ENCODE measurements at places on chromosomes 4 and X.

DNA sequence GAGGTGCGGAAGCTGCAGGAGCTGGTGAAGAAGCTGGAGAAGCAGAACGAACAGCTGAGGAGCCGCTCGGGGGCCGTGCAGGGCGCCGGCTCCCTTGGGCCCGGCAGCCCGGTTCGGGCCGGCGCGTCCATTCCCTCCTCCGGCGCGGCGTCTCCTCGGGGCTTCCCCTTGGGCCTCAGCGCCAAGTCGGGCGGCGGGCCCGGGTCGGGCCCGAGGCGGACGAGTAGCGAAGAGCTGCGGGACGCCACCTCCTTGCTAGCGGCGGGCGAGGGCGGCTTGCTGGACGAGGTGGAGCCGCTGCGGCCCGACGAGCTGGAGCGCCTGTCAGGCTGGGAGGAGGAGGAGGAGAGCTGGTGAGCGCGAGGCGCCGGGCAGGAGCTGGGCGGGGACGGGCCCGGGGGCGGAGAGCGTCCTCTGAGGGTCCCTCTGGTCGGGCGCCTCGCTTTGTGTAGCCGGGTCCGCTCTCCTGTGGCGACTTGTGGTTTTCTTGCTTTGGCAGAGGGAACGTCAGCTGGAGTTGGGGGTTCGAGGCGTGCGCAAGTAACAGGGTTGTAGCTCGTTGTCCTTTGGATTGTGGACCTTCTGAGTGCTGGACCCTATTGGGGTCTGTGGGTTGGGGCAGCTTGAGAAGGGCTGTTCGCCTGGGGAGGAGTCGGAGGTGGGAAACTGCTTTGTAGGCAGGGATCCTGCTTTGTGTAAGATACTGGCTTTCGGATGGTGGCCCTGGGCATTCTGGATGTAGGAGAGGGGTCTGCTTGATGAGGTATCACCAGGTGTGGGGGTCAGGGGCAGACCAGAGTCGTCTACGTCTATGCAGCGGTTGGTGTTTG is 662 bp downstream of the SLAIN2 start:
- no peak for DNase-seq

GRCh38 chr4:172734555-172734954 is 434.1 kb upstream of the GALNT7 start:
- no peak for DNase-seq

- DNase-seq: no peak
Measured at GRCh38 chr4:76947369-76947768, 2.2 kb upstream of the SEPTIN11 start.

- DNase-seq: no peak
Measured at GRCh38 chr4:127055357-127055756, 577.4 kb upstream of the INTU start.

GRCh38 chrX:124415115-124415800 is 68.9 kb downstream of the SH2D1A start:
- DNase-seq: no peak

GRCh38 chr4:19278665-19279064 is 973.0 kb upstream of the SLIT2 start:
- no peak for DNase-seq

- DNase-seq: no peak
Measured at GRCh38 chr4:82786828-82787227, 11.8 kb downstream of the SCD5 start.

DNA sequence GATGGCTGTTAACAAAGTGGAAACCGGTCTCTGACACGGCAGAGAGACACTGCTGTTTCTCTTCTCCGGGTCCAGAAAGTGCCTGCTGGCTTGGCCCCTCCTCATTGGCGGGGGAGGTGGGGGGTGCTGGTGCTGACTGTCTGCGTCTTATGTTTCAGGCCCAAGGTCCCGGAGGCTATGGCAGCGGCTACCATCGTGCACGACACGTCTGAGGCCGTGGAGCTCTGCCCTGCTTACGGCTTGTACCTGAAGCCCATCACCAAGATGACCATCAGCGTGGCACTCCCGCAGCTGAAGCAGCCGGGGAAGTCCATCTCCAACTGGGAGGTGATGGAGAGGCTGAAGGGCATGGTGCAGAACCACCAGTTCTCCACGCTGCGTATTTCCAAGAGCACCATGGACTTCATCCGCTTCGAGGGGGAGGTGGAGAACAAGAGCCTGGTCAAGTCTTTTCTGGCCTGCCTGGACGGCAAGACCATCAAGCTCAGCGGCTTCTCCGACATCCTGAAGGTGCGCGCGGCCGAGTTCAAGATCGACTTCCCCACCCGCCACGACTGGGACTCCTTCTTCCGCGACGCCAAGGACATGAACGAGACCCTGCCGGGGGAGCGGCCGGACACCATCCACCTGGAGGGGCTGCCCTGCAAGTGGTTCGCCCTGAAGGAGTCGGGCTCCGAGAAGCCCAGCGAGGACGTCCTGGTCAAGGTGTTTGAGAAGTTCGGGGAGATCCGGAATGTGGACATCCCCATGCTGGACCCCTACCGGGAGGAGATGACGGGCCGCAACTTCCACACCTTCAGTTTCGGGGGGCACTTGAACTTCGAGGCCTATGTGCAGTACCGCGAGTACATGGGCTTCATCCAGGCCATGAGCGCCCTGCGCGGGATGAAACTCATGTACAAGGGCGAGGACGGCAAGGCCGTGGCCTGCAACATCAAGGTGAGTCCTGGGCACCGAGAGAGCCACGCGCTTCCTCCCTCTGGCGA is 2.2 kb downstream of the AKAP17A start:
- DNase-seq: no peak

GRCh38 chrX:126394681-126395080 is 157.9 kb downstream of the DCAF12L1 start:
- DNase-seq: no peak

DNA sequence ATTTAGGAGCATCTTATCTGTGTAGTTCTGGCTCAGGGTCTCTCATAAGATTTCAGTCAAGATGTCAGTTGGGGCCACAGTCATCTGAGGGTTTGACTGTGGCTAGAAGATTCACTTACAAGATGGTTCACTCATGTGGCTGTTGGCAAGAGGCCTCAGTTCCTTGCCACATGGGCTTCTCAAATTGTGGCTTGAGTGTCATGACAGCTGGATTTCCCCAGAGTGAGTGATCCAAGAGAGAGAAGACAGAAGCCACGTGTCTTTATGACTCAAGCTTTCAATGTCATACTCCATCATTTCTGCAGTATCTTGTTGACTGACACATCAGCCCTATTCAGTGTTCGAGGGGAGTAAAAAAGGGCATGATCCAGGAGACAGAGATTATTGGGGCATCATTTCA is 131.3 kb upstream of the AP1S2 start:
- no peak for DNase-seq

All from GM12864 (cell line).